ENCODE measurements at places on chromosomes 3 and 15.

GRCh38 chr15:98676586-98677270 is 28.4 kb downstream of the IGF1R start:
- no peak for DNase-seq

GRCh38 chr15:40793216-40793989 is 13.5 kb upstream of the ZFYVE19 start:
- DNase-seq = no peak

DNA sequence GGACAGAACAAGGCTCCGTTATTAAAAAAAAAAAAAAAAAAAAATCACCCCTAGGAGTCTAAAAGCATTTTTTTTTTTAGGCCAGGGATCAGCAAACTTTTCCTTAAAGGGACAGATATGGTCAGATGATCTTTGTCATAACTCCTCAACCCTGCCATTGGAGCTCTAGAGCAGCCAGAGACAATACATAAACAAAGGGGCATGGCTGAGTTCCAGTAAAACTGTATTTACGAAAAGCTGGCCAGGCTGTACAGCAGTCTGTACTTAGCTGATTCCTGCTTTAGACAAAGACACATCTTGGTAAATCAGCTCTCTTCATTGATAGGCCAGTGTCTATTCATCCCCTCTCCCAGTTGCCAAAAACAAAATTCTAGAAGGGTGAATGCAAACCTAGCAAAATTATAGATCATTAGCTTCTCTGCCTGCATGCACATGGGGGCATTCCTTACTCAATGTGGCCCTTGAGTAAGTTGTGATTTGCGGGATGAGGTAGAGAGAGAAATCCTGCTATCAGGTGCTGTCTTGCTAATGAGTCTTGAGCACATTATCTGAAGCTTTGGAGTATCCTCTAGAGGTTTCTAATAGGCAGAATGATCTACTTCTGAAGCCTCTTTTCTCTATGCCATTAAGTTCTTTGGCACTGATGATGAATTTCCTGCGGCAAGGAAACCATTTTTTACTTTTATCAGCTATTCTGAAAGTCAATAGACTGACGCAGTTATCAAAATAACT is 35.2 kb downstream of the SENP8 start:
- no peak for DNase-seq

- DNase-seq = no peak
These were observed 75.2 kb downstream of the FBXL22 start for GRCh38 chr15:63672369-63672768.

DNA sequence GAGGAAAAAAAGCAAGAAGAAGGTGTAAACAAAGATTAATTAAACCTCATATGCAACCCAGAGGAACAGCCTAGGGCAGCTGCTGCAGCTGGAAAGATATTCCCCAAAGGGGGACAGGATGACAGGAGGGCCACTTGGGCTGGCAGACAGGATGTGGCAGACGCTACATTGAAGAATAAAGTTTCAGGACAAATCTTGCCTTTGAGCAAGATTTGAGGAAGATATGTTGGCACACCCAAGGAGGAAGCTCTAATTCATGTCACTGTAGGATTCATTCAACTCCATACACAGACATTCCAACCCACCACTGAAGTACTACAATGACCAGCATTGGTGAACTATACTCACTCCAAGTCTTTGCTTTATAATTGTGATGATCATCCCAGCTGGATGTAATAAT is 504.0 kb downstream of the SHQ1 start:
- DNase-seq = no peak

DNA sequence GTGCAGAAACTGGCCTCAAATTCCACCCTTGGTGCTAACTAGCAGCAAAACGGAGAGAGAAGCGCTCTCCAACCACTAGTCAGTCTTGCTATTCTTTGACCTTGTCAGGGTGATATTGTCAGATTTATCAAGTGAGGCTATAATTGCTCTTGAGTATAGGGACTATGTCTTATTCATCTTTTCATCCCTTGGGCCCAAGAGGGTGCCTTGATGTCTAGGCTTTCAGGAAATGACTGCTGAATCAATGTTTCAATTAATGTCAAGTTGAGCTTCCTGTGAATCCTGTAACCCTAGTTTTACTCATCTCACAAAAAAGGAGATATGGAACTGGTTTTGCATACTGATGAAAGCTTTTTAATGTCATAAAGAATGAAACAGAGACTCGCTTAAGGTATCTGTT is 701.3 kb downstream of the EDEM1 start:
- DNase-seq = no peak

DNA sequence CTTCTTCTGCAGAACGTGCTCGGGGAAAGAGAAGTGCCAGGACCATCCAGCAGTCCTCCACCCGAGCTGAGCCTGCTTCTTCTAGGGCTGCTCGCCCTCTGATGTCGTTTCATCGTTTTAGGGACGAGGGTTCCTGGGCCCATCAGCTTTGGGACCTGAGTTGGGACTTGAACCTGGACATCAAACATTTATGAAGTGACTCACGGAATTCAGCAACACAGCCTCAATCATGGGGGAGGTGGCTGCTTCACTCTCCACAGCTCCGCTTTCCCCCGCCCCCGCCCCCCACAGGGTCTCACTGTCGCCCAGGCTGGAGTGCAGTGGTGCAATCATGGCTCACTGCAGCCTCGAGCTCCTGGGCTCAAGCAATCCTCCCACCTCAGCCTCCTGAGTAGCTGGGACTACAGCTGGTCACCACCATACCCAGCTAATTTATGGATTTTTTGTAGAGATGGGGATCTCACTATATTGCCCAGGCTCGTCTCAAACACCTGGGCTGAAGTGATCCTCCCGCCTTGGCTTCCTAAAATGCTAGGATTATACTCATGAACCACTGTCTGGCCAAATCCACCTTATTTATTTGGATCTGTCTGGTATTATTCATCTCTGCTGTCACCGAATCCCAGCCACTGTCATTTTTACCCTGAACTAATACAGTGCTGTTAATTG is 725 bp upstream of the SCAMP2 start:
- DNase-seq = no peak

DNA sequence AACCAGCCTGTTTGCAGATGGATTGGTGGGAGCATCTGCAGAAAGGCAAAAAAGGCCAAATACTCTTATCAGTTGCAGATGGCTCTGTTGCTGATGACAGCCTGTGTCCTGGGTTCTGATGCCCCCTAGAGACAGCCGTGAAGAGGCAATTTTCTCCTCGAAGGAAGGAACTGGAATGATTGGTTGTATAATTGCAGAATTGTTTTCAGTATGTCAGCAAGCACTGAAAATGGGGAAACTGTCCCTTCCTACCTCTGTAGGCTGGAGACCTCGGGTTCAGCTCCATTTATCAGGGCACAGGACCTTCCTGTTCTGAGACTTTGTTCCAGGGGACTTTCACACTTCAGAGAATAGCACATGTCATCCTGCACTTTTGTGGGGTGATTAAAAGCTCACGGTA is 103.0 kb downstream of the PGPEP1L start:
- DNase-seq = no peak

GRCh38 chr3:191492601-191493000 is 31.6 kb downstream of the PYDC2 start:
- no peak for DNase-seq

DNA sequence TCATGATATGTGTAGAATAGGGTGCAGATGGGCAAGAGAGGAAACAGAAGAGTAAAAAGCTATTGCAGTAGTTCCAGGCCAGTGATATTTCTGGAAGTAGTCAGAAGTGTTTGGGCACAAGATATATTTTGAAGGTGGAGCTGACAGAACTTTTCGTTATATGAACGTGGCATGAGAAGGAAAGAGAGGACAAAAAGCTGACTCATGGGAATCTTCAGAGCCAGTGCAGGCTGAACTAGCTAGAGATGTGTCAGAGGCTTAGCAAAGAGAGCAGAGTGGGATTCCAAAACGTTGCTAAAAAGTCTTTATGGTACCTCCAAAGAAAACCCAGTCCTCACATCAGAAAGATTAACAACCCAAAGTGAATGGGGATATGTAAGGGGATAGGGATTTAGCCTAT is 28.7 kb downstream of the TRIM69 start:
- DNase-seq = no peak

DNA sequence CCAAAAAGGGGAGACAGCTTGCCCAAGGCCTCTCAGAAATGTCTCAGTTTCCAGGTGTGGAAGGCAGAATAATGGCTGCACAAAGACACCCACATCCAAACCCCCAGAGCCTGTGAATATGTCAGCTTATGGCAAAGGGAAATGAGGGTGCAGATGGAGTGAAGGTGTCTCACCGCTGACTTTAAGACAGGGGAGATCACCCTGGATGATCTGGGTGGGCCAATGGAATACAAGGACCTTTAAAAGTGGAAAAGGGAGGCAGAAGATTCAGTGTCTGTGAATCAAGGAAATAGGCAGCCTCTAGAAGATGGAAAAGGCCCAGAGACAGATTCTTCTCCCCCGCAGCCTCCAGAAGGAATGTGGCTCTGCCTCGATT is 48.8 kb upstream of the ATP2B2 start:
- DNase-seq = no peak

DNA sequence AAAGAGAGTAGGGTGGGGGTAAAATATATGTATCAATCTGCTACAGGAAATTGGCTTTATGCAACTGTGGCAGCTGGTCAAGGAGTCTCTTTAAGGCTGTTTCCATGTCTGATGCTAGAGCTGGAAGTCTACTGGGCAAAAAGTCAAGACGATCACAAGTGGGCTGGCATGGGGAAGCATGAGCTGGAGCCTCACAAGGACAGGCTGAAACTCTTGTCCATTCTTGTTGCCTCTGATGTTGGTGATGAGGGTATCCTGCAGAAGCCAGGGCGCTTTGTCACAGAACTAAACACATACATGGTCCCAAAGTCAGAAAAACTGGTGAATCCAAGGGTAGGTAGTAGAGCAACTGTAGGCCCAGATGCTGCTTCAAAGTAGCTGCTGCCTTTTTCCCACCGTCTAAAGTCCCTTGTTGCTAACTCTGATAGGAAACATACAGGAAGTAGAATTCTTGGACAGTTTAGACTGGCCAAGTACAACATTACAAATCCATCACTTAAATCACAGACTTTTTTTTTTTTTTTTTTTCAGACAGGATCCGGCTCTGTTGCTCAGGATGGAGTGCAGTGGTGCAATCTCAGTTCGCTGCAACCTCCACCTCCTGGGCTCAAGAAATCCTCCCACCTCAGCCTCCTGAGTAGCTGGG is 54.2 kb downstream of the RPL39L start:
- no peak for DNase-seq

DNA sequence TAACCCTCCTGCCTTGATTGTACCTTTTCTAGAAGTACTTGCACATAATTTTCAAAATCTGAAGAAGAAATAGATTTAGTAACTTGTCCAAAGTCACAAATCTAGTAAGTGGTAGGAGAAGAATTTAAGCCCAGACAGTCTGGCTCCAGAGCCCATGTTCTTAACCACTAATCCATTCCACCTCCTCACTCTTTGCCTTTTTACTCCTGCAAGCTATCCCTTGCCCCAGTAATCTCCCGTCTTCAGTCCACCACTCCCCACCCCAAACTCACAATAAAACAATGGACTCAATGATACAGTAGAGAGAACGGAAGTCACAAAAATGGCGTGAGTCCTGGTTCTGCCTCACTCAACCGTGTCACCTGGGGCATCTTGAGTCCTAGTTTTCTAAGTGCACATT is 48.7 kb downstream of the SETMAR start:
- no peak for DNase-seq

GRCh38 chr3:193317682-193318300 is 60.8 kb downstream of the ATP13A5 start:
- no peak for DNase-seq

- no peak for DNase-seq
These were observed 37.1 kb downstream of the GASK1A start for GRCh38 chr3:43015991-43016865.

GRCh38 chr3:8506571-8507061 is 5.0 kb downstream of the LMCD1 start:
- DNase-seq = no peak

DNA sequence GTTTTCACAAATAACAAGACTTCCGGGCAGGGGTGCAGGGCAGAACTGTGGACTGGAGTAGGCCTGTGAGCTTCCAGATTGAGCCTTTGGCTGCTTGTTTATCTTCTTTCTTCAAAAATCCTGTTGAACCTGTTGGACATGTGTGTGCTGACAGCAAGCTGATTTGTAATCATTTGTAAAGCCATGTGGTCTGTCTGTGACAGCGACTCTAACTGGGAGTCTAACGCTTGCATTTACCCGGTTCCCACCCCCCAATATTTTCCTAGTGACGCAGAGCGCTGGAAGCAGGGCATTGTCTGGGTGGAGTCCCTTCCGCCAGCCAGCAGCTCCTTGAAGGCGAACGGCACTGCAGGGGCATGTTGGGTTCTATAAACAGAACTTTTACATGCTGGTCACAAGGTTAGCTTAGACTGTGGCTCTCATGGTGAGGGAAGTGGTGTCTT is 85.7 kb upstream of the MYZAP start:
- DNase-seq = no peak

GRCh38 chr3:76198086-76198485 is 412.7 kb upstream of the ZNF717 start:
- DNase-seq = no peak

GRCh38 chr3:14513566-14514322 is 26.4 kb downstream of the GRIP2 start:
- no peak for DNase-seq

DNA sequence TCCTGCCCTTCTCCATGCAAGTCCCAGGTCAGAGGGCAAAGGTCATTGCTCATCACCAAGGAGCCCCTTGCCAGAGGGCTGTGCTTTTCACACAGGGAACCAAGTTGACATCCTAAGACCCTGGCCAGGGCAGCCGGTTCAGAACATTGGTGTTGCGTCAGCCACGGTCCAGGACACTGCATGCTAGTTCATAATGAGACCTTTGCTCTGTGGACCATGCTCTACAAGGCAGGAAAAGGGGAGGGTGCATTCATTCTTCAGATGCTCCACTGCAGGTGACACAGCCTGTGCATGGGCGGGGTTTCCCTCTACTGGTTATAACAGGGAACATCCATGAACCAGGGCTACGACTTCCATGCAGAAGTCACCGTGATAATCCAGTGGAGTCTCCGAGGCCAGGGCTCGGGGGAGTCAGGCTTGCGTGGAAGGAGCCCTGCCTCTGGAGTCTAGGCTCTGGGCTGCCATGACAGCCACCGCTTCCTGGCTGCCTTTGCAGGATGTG is 81.6 kb downstream of the OCA2 start:
- peak; percentile 30 for DNase-seq

GRCh38 chr15:70597056-70597603 is 166.2 kb downstream of the UACA start:
- no peak for DNase-seq

DNA sequence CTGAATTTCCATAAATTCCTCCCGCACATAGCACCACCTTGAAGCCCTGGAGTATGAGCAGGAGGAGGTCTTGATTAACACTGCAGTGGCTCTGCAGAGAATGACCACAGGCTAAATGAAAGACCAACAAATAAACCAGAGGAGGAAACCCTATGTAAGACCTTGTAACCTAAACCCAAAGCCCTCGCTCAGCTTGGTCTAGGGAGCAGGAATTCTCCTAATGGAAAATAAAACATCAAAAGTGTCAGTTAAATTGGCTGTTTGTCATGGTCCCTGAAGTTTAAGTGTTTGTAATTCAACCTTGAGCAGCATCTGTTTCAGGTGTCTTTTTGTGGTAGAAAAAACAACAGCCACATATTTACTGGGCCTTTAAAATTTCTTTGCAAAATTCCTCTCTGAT is 9.2 kb upstream of the UBE2Q2 start:
- peak; percentile 60 for DNase-seq

GRCh38 chr3:4703054-4703480 is 209.9 kb downstream of the ITPR1 start:
- DNase-seq = no peak

All from renal cortex interstitium (tissue), 15 donors.